Hair follicle dermal papilla cell (primary cell): ENCODE measurements at places on chromosomes 7 and 10. TPM values are rescaled to one million over a fixed set of nuclear protein-coding genes. Genes with fewer than 3 reads are reported as not detected.

The PIP gene
- total RNA-seq, result not detected in 2 replicates

The TBC1D12 gene
- total RNA-seq, result 15.2 and 16.9 TPM in 2 replicates

The PRPS1L1 gene
- total RNA-seq, result not detected in 2 replicates

The PNLIPRP2 gene
- total RNA-seq, result not detected in 2 replicates

The XRCC2 gene
- 0.12 and 0.49 TPM in 2 replicates for total RNA-seq

The ADAM8 gene
- total RNA-seq, result 1.7 and 3.4 TPM in 2 replicates

The SPDYE1 gene
- under 0.01 TPM in 1 of 2 replicates, not detected in the other for total RNA-seq

The UTF1 gene
- not detected in 2 replicates for total RNA-seq

The GSTO2 gene
- total RNA-seq, result 0.85 and 3.4 TPM in 2 replicates

The ATRNL1 gene
- 0.65 TPM in 1 of 2 replicates, not detected in the other for total RNA-seq

The SPDYE8 gene
- total RNA-seq, result not detected in 2 replicates

The SH2D4B gene
- total RNA-seq, result not detected in 2 replicates

The FBXL13 gene
- 0.73 and 0.97 TPM in 2 replicates for total RNA-seq

The TRDMT1 gene
- 15.4 and 26.0 TPM in 2 replicates for total RNA-seq

The NUP205 gene
- total RNA-seq, result 33.9 and 42.2 TPM in 2 replicates

The SOSTDC1 gene
- 0.32 and 0.73 TPM in 2 replicates for total RNA-seq

The EMX2 gene
- 5.5 and 8.1 TPM in 2 replicates for total RNA-seq

The ANKRD30A gene
- not detected in 2 replicates for total RNA-seq

The GRB10 gene
- 55.3 and 62.5 TPM in 2 replicates for total RNA-seq

The NAT16 gene
- total RNA-seq, result not detected in 2 replicates

The BET1 gene
- total RNA-seq, result 30.8 and 33.9 TPM in 2 replicates

The ACTR3C gene
- 0.65 TPM in 1 of 2 replicates, not detected in the other for total RNA-seq

The ATG9B gene
- under 0.01 and 0.16 TPM in 2 replicates for total RNA-seq

The NDUFB8 gene
- 81.3 and 86.6 TPM in 2 replicates for total RNA-seq

The SSC4D gene
- 0.32 and 1.2 TPM in 2 replicates for total RNA-seq

The GCK gene
- total RNA-seq, result 0.36 and 1.1 TPM in 2 replicates

The CPEB3 gene
- total RNA-seq, result 0.81 and 0.85 TPM in 2 replicates
